Activated naive CD4-positive, alpha-beta T cell treated with anti-CD3 and anti-CD28 coated beads for 36 hours (primary cell): ENCODE measurements at places on chromosomes 1 and 21. TPM values are rescaled to one million over a fixed set of nuclear protein-coding genes. Genes with fewer than 3 reads are reported as not detected.

Gene NUDT17
- total RNA-seq, result 3.2 TPM

Gene CYP4A22
- not detected for total RNA-seq

Gene FAM72C
- 43.4 TPM for total RNA-seq

Gene ADAM30
- total RNA-seq, result not detected

Gene TACSTD2
- not detected for total RNA-seq

Gene ADGRL4
- not detected for total RNA-seq

Gene F3
- not detected for total RNA-seq

Gene LRRC3
- 2.5 TPM for total RNA-seq

Gene SPRR2E
- total RNA-seq, result not detected

Gene KCNJ15
- 0.96 TPM for total RNA-seq

Gene OR2L2
- not detected for total RNA-seq

Gene PPIAL4G
- total RNA-seq, result 0.10 TPM

Gene KCNQ4
- total RNA-seq, result 0.49 TPM

Gene SLAMF7
- total RNA-seq, result 82.2 TPM

Gene IGFN1
- not detected for total RNA-seq

Gene COL9A2
- total RNA-seq, result 6.8 TPM

Gene CRNN
- not detected for total RNA-seq

Gene SLC16A4
- total RNA-seq, result 0.37 TPM

Gene IGSF5
- not detected for total RNA-seq

Gene SLC1A7
- total RNA-seq, result not detected

Gene CDCA8
- total RNA-seq, result 78.6 TPM

Gene CFAP107
- total RNA-seq, result not detected

Gene ACTA1
- not detected for total RNA-seq

Gene WNT4
- total RNA-seq, result not detected

Gene CFAP74
- not detected for total RNA-seq

Gene AVPR1B
- total RNA-seq, result not detected

Gene SHE
- not detected for total RNA-seq

Gene TMEM125
- total RNA-seq, result 0.21 TPM

Gene POMGNT1
- total RNA-seq, result 32.4 TPM

Gene BMP8A
- not detected for total RNA-seq

Gene RUSC1
- 17.2 TPM for total RNA-seq

Gene MAP10
- 0.43 TPM for total RNA-seq

Gene FYB2
- total RNA-seq, result not detected

Gene CELSR2
- 1.2 TPM for total RNA-seq

Gene PPM1J
- 0.74 TPM for total RNA-seq

Gene C4BPA
- total RNA-seq, result not detected

Gene SGIP1
- 0.07 TPM for total RNA-seq

Gene ATP1A4
- not detected for total RNA-seq

Gene WDR64
- not detected for total RNA-seq

Gene TDRD10
- not detected for total RNA-seq

Gene KCNJ9
- not detected for total RNA-seq

Gene FOXO6
- total RNA-seq, result not detected

Gene KPRP
- not detected for total RNA-seq

Gene TNNT2
- total RNA-seq, result not detected

Gene OPRD1
- not detected for total RNA-seq

Gene CFHR4
- total RNA-seq, result not detected

Gene TOR1AIP2
- 28.1 TPM for total RNA-seq

Gene RPE65
- total RNA-seq, result not detected

Gene LCE3E
- total RNA-seq, result not detected

Gene TMOD4
- total RNA-seq, result 1.1 TPM

Gene CELA3B
- not detected for total RNA-seq

Gene SAMSN1
- 43.0 TPM for total RNA-seq
